ENCODE measurements at places on chromosomes 6 and 20. TPM values are rescaled to one million over a fixed set of nuclear protein-coding genes. Genes with fewer than 3 reads are reported as not detected.
A peak's percentile ranks its signal among the peaks of the same experiment; 100 is the strongest.

- DNase-seq = no peak
Measured at GRCh38 chr6:35955071-35955470, 34.2 kb upstream of the SRPK1 start.

ENPP4 gene
- polyA plus RNA-seq = 13.9 TPM

DNA sequence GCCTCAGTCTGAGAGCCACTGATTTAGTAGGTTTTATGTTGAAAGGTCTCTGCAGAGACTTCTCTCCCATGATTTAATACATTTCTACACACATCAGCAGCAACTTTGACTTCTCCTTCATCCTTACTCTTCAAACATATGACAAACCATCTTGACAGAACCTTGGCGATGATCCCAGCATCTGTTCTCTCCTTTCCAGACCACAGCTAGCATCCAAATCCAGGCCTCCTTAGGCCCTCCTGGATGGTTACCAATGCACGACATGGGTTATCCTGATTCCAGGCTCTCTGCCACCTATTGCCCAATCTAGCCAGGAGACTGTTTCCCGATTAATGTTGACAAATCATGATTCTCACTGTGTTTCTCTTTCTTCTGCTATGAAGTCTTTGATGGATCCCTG is 16.8 kb downstream of the LAMA4 start:
- DNase-seq = peak; percentile 55

DNA sequence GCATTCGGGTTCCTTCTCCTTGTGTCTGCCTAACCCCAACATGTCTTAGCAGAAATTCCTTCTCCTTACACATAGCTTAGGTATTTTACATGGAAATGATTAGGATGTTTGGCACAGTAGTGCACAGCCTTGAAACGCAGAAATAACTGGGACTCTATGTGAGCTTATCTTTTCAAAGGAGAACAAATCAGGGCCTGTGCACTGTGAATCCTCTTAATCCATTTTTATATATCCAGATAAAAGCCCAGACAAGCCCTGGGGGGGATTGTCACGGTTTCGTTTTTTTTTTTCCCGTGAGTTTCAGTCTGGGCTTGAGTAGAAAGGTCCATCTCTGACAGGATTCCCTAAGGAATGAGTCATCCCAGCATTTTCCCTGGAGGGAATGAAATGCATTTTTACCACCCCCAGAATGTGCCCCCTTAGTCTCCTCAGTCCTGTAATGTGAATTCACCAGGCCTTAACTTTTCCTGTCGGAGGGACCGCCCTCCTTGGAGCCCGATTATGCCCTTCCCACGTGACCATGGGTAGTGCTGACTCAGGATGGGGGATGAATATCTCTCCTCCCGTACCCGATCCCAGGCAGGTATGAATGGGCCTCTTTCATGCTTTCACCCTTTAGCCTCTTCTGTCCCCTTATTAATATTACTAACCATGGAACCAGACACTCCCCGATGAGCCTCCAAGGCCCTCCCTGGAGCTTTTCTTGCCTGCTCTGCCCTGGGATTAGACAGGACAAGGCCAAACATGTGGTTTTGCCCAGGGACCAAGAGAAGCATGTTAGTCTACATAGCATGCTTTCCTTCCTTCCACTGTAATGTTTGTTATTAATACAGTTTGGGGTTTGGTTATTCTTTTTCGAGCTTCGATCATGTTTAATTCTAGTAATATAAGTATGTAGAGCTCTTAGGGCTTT is 23.9 kb upstream of the NAA20 start:
- DNase-seq = peak; percentile 64

DNA sequence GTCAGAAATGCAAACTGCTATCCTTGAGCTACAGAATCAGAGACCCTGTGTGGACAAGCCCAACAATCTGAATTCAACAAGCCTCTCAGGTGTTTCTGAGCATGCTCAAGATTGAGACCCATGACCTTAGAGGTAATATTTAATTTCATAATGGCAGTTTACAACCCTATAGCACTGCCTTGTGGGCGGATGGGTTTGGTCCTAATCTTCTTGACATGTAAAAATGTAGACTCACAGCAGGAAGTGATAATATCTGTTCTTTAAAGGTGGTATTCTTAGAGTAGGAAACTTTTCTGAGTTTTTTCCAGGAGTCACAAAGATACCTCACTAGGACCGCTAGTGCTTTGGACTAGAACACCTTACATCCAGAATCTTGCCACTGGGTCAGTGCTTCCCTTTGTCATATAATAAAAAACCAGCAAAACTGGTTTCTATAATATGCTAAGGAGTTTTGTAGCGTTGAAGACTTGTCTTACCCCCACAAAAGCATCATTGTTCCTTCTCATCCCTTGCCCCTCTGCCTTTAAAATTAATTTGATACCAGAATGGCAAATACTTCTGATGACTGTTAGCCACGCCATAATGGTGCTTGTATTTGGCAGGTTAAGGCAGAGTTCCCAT is 52.6 kb downstream of the E2F3 start:
- no peak for DNase-seq

- DNase-seq = no peak
Measured at GRCh38 chr6:86969573-86969972, 32.2 kb downstream of the HTR1E start.

DNA sequence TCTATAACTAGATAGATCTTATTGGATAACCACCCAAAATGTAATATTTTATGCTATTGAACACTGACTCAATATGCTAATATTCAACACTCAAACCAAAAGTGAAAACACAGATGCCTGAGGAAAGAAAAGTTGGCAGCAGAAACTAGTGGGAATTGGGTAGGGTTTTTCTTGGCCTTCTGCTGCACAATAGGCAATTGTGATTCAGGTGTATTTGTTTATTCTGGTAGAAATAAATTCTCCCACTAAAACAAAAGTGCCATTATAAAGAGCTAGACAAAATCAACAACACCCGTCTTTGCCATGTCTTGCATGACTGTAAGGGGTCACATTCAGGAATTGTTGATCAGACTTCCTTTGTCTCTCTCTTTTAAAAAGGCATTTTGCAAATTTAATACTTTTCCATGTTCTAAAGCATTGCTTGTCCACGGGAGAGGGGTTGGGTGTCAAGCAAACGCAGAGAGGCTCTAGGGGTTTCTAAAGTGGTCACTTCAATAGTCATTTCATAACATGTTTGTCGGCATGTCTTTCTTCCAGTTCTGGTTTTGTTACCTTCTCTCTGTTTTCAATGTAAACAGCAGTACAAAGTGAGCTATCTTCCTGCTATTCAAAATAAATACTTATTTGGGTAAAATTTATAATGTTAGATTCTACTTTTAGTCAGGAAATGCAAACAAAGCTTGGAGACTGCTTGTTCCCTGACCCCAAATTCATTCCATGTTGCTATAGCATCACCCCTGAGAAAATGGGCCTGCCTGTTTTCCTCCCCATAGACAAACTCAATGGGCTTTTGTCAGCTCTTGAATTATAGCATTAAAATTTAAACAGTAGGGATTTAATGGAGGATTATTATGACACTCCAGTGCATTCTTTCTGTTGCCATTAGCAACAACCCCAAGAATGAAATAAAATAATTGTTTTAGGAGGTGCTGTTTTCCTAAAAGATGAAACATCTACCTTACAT is 217.0 kb upstream of the CCN2 start:
- no peak for DNase-seq

- no peak for DNase-seq
Measured at GRCh38 chr20:44016525-44016924, 101.9 kb downstream of the TOX2 start.

- DNase-seq = no peak
Measured at GRCh38 chr6:19860235-19860877, 23.2 kb downstream of the ID4 start.

KIF25 gene
- not detected for polyA plus RNA-seq

GRCh38 chr6:42104095-42104803 is 38.2 kb downstream of the C6orf132 start:
- peak; percentile 90 for DNase-seq

- DNase-seq = no peak
Measured at GRCh38 chr20:6502999-6503398, 264.5 kb upstream of the BMP2 start.

DNA sequence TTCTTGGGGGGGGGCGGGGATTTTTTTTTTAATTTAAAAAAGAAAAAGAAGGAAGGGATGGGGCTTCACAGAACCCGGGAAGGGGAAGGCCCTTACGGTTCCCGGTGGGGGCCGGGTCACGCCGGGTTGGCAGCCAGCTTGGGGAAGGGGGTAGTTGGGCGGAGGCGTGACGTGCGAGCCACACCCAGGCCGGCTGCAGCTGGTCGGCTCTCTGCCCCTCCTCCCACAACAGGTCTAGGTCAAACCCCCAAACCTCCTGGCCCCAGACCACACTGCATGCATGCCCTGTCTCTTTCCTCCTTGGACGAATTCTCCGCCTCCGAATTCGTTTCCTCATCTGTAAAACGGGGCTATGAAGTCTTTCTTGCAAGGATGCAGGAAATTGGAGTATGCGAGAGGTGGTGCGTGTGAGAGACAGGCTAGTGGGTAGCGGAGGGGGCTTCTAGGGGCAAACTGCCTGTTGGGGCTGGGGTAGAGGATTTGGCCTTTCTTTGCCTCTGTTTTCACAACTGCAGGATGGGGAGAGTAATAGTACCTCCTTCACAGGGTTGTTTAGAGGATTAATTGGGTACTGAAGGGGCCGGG is 828 bp downstream of the HCK start:
- DNase-seq = peak; percentile 45

Data from adrenal gland (tissue), 19 donors.